ENCODE measurements at places on chromosomes 7 and 10.

DNA sequence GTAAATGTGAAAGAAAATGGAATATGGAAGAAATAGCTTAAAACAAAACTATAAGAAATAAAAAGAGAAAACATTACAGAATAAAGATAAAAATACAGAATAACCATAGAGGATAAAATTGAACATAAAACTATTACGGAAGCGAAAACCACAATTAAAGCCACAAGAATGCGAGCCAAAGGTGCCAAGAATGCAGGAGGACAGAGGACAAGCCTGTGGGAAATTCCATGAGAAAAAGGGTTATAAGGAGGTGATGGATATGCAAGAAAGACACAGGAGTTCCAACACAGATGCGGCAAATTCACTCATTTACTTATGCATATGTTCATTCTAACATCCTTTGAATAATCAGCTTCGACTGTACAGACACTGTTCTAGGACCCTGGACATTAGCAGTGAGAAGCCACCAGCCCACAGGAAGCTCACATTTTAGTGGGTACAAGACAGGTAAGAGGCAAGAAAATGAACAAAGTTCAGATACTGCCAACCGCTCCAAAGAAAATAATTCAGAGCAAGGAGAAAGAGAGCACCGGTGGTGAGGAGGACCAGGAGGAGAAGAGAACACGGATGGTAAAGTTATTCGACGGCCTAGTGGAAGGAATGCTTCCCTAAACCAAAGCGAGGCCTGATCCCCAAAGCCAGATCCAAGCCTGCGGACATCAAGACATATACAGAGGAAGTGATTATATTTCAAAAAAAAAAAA lies 213.7 kb upstream of the MGMT start:
- DNase-seq: no peak

DNA sequence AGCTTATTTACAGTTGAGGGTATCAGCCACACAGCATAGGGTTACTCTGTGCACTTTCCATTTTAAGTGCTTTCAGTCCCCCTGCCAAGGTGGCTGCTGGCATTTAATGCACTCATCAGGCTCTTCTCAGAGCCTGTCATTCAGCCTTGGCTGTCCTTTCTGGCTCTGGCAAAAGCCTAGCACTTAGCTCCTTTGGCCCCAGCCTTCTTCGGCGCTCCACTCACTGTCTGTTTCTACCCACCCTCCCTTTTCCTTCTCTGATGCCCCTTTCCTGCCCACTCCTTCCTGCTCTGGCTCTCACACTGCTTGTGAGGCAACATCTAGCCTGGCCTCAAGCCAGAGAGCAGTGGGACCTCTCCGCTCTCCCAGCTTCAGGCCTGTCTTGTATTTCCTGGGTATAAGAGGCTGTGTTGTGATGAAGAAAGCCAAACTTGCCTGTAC lies 60.2 kb downstream of the WIPF3 start:
- DNase-seq: no peak

DNA sequence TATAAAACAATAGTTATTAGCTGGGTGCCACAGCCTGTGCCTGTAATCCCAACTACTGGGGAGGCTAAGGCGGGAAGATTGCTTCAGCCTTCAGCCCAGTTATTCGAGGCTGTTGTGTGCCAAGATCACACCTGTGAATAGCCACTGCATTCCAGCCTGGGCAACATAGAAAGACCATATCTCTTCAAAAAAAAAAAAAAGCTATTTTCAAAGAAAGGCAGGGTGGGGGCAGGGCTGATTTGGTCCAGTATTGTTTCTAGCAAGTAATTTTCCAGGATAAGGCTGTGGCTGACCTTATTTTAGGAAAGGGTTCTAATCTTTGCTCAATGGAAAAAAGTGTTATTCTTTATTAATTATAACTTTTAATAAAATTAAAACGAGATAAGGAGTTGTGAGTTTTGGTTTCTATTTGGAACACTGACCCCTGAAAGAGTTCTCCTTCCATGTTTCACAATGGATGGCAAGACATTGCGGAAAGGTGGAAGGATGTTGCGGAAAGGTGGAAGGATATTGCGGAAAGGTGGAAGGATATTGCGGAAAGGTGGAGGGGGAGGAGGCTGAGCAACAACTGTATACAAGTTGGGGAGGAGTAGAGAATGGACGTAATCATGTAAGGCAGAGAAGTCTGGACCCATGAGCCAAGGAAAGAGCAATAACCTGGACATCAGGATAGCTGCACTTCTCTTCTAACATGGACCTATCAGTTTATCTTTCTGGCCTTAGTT lies 1.5 kb upstream of the C1GALT1 start:
- DNase-seq: no peak

- DNase-seq: no peak
Measured at GRCh38 chr7:140242057-140243031, 65.6 kb upstream of the KDM7A start.

GRCh38 chr7:36943591-36944435 lies 219.5 kb upstream of the AOAH start:
- DNase-seq: no peak

DNA sequence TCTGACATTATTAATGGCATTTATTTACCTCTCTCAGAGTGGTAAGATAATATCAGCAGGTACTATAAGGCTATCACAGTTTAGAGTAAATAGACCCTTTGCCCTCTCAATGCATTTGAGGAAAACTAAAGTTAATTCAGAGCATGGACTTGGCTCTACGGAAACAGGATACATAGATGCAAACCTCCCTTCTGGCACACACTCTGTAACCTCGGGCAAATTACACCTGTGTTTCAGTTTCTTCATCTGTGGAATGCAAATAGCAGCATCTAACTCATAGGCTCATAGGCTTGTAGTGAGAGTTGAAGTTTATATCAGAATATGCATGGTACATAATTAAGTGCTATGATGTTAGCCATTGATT lies 5.6 kb downstream of the RAPGEF5 start:
- no peak for DNase-seq
